ENCODE measurements at places on chromosomes 13 and 19. TPM values are rescaled to one million over a fixed set of nuclear protein-coding genes. Genes with fewer than 3 reads are reported as not detected.

- no peak for DNase-seq
Measured at GRCh38 chr19:58182577-58182988, 278 bp upstream of the ZNF274 start.

GRCh38 chr13:26760832-26761582 lies 421 bp upstream of the GPR12 start:
- no peak for DNase-seq

- no peak for DNase-seq
Measured at GRCh38 chr13:112073245-112074138, 6.5 kb downstream of the SOX1 start.

The WIZ gene
- 42.7 TPM for total RNA-seq

The CGB3 gene
- total RNA-seq: not detected

The ZNF296 gene
- 1.1 TPM for total RNA-seq
